ENCODE measurements at places on chromosomes 6 and 20.

DNA sequence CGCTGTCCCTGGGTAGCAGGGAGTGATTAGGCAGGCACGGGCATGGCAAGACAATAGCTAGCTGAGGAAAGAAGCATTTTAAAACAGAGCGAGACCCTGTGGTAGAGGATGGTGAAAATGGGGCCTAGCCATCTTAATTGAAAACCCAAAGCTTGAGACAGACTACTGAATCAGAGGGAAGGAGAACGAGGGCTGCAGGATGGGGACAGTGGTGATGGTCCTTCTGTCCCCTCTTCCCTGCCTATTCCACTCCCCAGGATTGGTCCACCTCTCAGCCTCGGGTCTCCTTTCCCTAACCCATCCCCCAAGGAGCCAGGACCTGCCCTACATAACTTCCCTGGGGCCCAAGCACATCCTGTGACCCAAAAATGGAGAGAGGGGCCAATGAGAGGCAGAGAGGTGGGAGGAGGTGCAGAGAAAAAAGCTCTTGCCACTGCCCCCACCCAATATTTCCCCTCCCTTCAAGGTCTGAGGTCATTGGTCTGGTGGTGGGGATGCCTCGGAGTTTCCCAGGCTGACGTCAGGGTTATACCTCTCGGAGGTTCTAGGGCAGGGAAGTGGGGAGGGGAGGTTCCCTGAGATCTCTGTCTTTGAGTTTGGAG is 884 bp upstream of the CUTA start:
- peak; percentile 15 for DNase-seq

DNA sequence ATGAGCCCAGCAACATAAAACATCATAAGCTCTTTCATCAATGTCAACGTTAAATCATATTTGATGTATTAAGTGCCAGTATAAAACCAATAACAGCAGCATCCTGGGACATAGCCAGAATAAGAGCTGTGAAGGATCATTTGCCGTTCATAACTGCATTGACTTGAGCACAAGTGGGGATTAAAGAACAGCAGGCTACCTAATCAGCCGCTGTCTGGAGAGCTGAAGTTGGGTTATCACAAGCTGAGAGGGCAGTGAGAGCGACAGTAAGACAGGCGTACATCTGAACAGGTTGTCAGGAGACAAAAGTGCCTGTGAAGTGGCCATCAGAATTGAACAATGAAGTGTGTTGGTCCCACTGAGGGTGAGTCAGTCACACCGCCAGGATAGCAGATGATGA is 269.6 kb downstream of the GRIK2 start:
- no peak for DNase-seq

DNA sequence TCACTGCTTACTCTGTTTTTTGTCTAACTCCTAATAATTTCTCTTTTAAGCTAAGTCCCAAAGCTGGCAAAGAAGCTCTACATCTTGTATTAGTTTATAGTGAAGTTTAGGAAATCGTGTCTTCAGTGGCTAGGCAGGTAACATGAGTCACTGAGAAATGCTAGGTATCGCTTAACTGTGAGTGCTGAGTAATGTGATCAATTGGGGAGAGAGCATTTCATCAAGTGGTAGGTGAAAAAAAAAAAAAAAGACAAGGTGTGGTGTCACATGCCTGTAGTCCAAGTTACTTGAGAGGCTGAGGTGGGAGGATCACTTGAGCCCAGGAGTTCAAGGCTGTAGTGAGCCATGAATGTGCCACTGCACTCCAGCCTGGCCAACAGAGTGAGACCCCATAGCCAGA is 125.3 kb downstream of the FAM83B start:
- DNase-seq: no peak

DNA sequence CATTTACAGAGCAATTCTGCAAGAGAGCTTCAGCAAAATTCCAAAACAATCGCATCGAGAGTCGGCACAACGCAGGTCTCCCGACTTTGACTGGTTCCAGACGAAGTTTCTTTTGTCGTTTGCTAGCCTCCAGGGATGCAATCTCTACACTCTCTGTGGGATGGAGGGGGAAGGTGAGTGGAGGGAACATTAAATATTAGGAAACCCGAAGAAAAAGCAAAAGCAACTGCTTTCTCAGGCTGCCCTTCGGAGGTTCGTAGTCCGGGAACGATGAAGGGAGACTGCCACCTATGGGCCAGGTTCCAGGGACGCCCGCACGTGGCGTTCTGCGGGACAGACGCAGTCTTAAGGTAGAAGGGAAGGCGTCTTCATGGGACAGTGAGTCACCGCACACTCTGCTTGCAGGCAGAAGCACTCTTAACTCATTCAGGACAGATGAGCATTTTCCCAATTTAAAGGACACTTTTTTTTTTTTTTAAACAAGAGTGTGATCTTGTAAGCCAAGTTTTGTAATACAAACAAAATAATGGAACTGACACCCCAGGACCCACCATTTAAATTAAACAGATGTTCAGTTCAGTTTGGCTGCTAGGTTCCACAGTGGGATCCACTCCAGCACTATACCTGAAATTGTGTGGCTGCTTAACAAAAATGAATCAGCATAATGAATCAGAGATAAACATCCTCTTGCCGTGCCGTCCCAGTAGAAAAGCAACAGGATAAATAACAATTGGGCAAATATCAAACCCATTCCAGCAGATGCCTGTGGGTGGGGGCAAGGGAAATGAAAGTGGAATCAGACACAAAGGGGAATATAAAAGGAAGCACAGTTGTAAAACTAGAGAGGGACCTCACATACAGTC is 65.8 kb upstream of the ARMC2 start:
- peak; percentile 86 for DNase-seq

DNA sequence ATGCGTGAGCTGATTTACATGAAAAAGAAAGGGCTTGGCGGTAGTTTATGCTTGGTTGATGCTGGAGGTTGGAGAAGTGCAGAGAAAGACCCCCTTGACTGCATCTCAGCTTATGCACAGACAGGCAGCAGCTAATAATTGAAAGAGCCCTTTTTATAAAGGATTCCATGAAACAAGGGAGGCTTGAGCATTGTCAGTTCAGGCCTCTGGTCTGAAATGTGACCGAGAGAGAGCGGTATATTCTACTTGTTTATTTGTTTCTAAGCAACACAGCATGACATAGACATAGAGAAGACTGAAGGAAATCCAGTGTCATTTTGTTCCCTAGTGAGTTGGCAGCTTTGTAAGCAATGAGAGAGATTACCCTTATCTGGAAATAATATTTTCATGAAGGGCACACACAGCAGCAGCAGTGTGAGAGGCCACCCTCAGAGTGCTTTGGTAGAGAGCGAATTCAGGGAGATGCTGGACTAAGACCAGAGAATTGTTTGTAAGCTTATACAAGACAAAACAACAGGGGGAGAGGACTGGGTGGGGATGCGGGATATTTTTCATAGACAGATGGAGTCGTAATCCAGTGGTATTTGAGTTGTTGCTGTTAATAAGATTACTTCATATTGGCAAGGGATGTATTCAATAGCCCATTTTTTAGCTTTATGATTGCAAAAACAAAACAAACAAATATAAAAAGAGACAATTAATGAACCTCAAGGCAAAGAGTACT is 34.6 kb upstream of the LAMA2 start:
- peak; percentile 71 for DNase-seq

- DNase-seq: no peak
Observed at GRCh38 chr6:154218301-154218700, 138.3 kb downstream of the IPCEF1 start.

- DNase-seq: no peak
Observed at GRCh38 chr6:111952821-111953540, 79.7 kb upstream of the FYN start.

- no peak for DNase-seq
Observed at GRCh38 chr20:2849529-2849928, 9.0 kb downstream of the VPS16 start.

DNA sequence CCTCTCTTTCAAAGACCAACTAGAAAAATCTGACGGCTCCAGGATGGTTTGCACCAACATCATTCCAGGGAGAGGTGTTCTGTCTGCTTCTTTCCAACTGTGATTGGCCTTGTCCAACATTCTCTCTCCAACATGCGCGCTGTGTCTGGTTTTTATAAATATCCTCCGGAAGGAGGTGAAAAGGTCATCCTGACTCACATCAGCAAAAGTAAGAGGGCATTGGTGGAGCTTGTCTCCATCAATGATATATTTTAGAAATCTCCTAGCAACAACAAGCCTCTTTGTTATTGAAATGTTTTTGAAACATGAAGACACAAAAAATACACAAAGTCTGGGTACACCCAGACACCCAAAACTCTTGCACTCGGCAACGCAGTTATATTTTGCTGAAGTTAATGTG is 475.3 kb upstream of the JARID2 start:
- DNase-seq: no peak

- DNase-seq: no peak
Observed at GRCh38 chr6:106315765-106316374, 9.7 kb downstream of the ATG5 start.

DNA sequence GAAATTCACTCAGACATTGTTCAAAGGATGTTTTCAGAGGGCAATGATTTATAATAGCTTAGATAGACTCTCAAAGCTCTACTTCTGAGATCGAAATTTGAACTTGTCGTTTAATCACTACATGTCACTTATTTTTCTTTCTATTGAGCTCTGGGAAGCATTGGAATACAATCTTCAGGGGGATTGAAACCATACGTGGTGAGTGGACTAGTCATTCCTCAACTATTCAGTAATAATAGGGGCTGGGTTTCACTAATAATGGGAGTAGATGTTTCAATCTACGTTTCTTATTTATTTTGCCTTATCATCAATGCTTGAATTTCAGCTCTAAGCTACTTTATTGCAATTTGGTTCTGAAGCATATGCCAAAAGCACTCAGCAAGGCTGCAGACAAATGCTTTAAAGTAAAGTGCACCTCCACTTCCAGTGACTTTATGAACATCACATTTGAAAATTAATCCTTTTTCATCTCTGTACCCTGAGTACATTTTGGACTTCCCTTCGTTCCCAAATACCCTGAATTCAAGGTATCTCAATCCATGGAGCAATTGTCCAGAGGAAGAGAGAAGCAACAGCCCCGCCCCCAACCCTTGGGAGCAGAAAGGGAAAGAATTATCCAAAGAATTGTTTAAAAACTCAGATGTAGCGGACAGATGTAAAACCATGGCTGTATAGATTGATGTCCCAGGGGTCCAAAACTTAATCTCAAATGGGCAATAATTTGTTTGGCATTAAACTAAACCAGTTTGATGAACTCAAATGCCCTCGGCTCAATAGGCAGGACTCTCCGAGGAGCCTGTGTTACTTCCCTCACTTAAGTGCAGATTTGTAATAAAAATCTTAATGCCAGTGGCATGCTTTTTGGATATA is 68.1 kb downstream of the HFE start:
- DNase-seq: peak; percentile 34

DNA sequence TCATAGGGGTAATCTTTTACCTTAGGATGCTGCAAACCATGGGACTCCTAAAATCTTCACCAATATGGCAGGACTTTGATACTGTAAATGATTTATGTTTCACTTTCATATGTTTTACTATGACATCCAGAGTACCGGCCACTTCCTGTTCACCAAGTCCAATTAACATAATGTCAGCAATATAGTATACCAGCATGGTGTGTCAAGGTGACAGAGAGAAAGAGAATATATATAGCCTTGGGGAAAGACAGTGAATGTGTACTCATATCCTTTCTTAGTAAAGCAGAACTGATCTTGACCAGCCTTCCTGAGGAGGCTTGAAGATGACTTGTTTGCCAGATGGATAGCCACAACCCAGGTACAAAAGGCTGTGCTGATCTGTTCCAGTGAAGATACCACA is 127.9 kb downstream of the NRN1 start:
- no peak for DNase-seq
